ENCODE measurements at places on chromosomes 1 and 21.

DNA sequence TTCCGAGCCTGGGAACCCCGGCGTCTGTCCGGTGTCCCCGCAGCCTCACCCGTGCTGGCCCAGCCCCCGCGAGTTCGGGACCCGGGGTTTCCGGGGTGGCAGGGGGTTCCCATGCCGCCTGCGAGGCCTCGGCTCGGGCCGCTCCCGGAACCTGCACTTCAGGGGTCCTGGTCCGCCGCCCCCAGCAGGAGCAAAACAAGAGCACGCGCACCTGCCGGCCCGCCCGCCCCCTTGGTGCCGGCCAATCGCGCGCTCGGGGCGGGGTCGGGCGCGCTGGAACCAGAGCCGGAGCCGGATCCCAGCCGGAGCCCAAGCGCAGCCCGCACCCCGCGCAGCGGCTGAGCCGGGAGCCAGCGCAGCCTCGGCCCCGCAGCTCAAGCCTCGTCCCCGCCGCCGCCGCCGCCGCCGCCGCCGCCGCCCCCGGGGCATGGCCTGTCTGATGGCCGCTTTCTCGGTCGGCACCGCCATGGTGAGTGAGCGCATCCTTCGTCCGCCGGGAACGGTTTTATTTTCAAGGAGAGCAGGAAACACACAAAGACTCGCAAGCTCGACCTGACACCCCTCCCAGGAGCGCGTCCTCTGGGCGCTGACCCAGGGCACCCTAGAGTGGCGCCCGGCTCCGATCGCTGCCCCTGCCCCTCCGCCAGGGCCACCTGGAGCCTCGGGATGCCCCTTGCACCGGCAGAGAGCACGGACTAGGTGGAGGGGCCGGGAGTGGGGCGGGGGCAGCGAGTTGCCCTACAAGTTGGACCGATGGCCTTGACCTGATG is at the start of gene ABCG1:
Gene ABCG1, plus strand, starts transcription at position 305 of the 770 bp plus-strand sequence. Its CDS starts 123 bp downstream, at position 428.
- DNase-seq: peak; percentile 23

- peak; percentile 63 for DNase-seq
Measured at GRCh38 chr1:231162297-231162969, 575 bp downstream of the TRIM67 start.

DNA sequence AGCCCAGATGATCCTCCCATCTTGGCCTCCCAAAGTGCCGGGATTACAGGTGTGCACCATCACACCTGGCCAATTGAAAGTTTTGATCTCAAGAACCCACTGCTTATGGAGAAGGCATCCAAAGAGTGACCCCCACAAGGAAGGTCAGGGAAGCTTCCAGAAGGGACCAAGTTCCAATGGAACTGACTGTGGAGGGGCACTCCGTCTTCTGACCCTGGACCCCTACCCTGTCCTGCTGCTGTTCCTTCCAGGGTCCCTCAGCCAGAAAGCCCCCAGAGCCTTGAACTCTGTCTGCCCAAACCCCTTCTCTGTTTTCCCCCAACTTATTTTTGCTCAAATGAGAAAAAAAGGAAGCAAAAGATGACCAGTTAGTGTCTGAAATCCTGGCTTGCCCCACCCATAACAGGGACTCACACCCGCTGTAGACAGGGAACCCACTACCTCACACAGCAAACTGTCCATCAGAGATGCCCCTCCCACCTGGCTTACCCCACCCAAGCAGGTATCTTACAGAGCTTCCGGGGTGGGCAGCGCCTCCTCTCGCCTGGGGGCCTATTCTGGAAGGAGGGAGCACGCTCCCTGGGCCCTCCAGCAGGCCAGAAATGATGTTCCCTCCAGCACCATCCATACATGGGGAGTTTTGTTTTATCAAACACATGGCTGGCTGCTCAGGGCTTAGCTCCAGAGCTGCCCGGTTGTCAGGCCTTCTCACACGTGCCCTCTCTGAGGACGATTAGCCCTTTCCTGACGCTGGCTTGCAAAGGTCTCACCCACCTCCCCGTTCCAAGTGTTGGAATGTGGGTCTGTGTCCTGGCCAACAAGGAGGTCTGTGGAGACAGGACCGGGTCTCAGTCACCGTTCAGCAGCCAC is 3.1 kb upstream of the WNT3A start:
- no peak for DNase-seq

GRCh38 chr1:241533326-241534115 is 1.3 kb downstream of the KMO start:
- DNase-seq: no peak

DNA sequence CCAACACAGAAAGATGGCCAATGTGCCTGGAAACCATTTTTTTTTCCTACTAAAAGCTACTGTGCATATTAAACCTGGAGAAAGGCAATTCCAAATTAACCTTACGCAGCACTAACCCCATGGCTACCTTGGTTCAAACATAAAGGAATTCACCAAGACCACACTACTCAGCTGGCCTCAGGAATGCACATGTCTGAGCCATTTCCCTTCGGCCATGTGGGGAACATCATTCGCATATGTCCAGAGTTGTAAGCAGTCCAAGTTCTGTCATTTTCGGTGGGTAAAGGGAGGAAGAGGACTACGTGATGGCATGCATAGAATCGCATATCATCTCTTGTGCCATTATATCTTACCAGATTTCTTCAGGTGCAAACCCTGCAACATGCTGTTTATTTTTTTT is 175.4 kb downstream of the NTMT2 start:
- DNase-seq: no peak

- no peak for DNase-seq
Measured at GRCh38 chr1:222240536-222241181, 307.2 kb downstream of the HHIPL2 start.

- DNase-seq: peak; percentile 22
Measured at GRCh38 chr1:18290740-18291412, 183.3 kb downstream of the IGSF21 start.

- no peak for DNase-seq
Measured at GRCh38 chr1:77513839-77514763, 168.4 kb downstream of the ZZZ3 start.

DNA sequence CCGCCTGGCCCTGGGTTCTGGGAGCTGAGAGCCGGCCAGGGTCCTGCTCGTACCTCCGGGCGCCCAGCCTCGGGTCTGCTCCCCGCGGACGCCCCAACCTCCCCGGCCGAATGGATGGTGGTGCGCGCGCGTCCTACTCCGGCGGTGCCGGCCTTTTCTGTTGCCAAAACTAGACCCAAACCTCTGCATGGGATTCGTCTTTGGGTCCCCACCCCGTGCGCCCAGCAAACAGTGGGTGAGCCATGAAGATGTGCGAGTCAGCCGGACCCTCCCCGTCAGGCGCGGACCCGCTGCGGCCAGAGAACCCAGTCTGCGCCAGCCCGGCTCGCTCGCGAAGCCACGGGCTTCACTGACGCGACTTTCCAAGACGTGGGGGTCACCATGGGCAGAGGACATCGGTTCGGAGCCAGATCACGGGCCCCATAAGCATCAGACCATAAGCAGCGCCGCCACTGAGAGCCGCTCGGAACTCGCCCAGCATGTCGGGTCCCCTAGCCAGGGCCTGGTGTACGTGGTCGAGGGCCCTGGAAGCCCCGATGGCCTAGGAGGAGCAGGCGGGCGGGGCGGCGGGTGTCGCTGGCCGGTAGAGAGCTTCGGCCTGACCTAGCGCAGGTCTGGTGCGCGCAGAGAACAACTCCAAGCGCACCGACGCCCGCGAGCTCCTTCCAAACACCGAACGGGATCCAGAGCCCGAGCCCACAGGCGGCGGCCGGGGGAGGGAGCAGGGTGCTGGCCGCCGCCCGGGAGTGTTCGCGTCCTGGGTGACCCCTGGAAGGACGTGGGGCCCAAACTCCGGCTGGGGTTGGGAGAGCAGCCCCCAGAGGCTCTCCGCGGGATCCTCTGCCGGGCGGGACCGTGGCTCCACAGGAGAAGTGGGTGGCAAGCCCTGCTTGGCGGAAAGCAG is 1.0 kb upstream of the TP73 start:
- no peak for DNase-seq

DNA sequence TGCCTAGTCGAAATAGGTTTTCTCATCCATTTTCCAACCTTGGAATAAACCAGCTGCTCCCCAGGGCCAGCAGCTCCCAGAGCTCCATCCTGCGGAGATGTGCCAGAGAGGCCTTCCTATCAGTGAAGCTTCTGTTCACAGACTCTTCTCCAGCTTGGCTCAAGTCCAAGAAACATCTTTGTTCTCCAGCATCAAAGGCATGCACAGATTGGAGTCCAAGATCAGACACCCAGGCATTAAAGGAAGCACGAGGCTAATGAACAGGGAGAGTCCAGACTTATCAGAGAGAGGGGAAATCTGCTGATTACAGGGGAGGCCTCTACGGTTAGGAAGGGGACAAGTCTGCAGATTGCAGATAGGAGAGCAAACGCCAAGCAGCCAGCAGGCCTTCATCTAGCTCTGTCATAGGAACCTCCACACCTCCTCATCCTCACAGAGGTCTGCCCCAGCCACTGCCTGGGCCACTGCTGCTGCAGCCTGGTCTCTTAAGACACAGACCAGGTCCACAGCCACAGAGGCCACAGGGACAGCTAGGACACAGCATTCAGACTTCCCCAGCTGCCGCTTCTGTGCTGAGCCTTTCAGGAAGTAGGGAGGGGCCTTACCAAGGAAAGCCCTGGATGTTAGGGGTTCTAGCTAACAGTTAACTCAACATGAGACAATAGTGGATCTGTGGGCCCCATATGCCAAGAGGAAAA is 3.4 kb downstream of the PRR9 start:
- no peak for DNase-seq

DNA sequence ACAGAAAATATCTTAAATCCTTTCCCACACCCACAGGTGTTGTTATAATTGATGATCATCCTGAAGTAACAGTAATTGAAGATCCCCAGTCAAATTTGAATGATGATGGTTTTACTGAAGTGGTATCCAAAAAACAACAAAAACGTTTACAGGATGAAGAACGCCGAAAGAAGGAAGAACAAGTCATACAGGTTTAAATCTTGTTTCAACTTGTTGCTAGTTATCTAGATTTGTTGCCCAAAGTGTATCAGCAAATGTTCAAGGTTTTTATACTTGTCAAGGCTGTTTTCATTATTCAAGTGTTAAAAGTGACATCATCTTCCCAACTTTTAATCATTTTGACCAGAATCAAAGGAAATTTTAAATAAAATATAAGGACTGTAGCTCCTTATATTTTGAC is 64.7 kb downstream of the PRRC2C start:
- DNase-seq: no peak

- DNase-seq: no peak
Measured at GRCh38 chr1:93995837-93996536, 86.8 kb upstream of the GCLM start.

DNA sequence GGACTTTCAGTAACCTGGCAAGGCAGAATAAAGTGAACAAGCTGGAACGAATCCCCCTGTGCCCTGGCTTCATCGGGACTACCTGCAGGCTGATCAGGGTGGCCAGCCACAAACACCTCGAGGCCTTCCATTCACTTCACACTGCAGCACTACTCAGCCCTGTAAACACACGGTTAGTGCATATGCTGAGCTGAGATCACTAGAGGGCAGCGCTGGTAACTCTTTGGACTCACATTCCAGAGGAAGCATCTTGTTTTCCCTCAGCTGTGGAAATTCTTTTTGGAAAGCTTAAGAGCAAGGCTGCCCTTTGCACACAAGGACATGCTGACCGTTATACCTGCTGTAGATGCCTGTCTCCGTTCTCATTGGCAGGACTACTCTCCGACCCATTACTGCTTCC is 32.1 kb downstream of the PCSK9 start:
- peak; percentile 34 for DNase-seq

- DNase-seq: no peak
Measured at GRCh38 chr1:15444468-15445389, 6.5 kb downstream of the CTRC start.

DNA sequence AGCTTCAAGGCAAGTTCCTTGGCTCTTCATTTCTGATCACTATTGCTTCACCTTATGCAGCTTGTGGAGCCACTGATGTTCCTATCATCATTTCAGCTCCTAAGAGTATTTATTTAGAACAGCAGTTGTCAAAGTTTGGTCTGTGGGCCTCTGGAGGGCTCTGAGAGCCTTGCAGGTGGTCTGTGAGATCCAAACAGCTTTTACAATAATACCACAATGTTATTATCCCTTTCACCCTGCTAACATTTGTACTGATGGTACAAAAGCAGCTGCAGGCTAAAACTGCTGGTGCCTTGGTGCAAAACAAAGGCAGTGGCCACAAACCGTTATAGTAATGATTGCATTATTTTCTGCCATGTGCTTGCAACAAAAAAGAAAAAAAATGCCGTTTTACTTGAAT is 33.8 kb downstream of the PATJ start:
- peak; percentile 24 for DNase-seq

- DNase-seq: peak; percentile 98
Measured at GRCh38 chr1:155277070-155277901, at the start of gene HCN3. Gene HCN3, plus strand, starts transcription at chr1:155277463. Its CDS starts 128 bp downstream, at chr1:155277591.

DNA sequence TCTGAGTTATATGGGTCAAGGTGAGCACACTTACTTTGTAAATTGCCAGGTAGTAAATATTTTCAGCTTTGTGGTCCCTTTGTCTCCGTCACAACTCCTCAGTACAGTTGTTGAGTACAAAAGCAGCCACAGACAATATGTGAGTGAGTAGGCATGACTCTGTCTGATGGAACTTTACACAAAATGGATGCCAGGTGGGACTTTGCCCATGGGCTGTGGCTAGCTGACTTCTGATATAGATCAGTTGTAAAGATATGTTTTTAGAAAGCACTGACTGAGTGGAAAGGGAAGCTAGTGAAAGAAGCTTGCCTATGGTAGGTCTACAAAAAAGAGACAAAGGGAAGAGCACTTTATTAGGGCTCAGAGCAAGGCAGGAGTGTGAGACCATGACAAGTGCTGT is 23.1 kb upstream of the IGSF5 start:
- no peak for DNase-seq

DNA sequence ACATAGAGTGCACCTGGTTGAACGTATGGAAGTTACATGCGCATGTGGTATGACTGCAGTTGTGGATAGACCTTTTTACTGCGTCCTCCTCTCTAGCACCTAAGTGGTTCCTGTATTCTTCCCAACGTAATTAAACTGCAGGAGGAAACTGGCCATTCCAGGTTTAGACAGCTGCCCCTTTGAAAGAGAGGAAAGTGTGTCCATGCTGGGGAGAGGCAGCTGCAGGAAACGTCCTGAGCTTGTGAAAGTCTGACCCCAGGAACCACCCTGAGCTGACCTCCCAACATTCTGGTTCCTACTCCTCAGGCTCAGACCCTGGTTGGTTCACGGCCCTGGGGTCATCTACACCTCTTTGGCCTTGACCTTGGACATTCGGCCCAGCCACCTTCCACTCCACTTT is 309.3 kb downstream of the DISC1 start:
- DNase-seq: no peak

GRCh38 chr1:37391211-37392011 is 83.0 kb upstream of the ZC3H12A start:
- peak; percentile 97 for DNase-seq

DNA sequence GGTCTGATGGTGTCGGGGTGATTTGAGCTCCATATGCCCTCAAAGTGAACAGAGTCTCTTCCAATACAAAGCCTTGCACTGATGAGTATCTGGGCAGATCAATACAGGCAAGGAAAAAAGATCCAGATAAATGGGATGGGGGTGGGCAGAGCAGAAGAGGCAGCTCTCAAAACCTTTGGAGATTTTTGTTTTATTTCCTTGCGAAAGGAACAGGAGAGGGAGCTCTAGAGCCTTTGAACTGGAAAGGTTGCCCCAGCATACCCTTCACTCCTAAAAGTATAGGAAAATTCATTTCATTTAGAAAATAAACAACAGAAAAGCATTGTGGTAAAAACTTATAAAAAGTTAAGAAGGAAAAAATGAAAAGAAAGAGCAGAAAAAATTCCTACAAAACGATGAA is 31.4 kb upstream of the OLIG2 start:
- DNase-seq: no peak

- no peak for DNase-seq
Measured at GRCh38 chr1:233060461-233060994, 110.1 kb downstream of the NTPCR start.

GRCh38 chr1:60906039-60906438 is 176.3 kb upstream of the NFIA start:
- no peak for DNase-seq

GRCh38 chr1:242477944-242478343 is 46.6 kb downstream of the PLD5 start:
- DNase-seq: peak; percentile 91

Data from NCI-H2227 treated with DMSO at 0.1 percent for 48 hours (cell line).